ENCODE measurements at places on chromosomes 6 and 20.
A peak's percentile ranks its signal among the peaks of the same experiment; 100 is the strongest.

GRCh38 chr20:34953960-34954359, 1.6 kb downstream of the GSS start:
- no peak for DNase-seq

GRCh38 chr20:36467076-36467999, 74.0 kb upstream of the MYL9 start:
- DNase-seq = peak; percentile 35

DNA sequence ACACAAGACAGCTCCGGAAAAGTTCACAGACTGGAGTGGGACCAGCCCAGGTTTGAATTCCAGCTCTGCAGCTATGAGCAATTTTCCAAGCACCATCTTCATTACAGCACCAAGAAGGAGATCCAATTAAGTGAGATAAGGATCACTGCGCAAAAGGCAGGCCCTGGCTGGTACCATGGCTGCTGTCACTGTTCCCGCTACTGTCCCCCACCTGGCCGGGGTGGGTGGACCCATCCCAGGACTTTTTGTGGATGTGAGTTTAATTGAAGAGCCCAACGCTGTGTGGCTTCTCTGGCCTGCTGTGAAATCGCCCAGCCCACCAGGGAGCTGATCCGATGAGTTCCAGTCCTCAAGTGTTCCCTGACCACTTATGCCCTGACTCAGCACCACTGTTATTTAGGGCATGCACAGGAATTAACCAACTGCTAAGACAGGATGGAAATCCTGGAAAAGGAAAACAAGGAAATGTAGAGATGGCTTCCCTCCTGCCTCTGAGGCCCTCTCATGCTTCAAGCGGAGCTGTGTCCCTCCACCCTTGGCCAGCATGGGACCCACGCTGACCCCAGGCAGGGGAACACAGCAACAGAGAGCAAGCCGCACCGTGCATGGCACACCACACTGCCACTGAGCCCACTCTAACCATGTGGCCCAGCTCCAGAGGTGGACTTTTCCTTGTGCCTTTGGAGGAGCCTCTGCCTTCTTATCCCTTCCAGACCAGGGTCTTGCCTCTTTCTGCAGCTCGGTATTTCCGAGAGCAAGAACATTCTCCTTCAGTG, 150.0 kb upstream of the CST7 start:
- DNase-seq = no peak

DNA sequence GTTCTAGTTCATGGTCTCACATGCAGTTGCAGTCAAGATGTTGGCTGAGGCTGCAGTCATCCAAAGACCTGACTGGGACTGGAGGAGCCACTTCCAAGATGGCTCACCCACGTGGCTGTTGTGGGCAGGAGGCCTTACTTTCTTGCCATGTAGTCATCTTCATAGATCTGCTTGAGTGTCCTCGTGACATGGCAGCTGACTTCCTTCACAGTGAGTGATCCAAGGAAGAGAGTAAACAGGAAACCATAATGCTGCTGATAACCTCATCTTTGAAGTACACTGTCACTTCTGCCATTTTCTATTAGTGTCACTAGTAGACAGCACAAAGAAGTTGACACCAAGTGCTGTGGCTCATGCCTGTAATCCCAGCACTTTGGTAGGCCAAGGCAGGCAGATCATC, 40.1 kb upstream of the AKIRIN2 start:
- DNase-seq = peak; percentile 39

DNA sequence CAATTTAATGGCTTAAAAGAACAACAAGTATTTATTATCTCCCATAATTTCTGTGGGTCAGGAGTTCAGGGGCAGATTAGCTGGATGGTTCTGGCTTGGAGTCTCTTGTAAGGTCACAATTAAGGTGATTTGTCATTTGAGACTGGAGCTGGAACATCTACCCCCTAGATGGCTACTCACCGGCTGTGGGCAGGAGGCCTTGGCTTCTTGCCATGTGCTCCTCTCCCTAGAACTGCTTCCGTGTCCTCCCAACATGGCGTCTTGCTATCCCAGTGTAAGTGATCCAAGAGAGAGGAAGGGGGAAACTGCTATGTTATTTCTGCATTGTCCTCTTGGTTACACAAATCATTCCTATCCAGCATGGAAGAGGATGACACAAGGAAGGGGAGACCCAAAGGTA, 210.2 kb upstream of the ECI2 start:
- no peak for DNase-seq

DNA sequence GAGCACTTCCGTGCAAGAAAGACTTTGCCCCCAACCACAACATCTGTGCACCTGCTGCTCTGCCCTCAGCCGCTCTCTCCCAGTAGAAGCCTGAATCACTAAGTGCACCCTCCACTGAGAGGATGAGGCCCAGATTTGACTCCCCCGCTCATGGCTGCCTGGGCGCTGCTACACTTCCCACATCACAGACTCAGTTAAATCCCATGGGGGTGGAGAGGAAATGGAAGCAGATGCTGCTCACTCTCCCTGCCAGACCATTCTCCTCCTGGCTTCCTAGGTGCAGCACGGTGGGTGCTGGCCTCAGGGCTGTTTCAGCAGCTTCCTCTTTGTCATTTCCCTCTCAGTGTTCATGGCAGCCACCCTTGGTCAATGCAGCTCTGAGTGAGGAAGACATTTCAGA, 4.8 kb downstream of the CST5 start:
- DNase-seq = no peak

DNA sequence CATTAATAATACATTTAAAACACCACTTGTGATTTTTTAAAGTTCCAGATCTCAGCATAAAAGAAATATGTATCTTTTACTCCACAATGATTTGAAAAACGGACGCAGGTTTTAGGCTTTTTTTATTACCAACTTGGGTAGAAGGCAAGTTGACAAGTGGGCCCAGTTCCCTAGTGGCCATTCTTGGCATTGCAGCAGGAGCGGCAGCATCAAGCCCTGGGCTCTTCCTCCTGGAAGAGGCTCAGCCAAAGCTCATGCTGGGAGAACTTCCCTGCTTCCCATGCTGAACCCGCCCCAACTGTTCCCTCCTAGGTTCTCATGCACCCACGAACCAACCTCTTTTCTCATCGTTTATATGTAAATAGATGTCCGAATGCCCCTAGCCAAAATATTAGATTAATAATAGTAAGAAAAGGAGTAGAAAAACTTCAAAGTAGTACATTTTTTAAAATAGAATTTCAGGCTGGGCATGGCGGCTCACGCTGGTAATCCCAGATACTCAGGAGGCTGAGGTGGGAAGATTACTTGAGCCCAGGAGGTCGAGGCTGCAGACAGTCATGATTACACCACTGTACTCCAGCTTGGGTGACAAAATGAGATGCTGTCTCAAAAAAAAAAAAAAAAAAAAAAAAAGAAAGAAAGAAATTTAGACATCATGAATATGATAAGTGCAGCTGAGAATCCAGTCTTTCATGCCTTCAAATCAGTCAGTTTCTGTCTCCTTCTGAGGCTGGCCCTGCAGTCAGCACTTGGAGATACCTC, 18.2 kb upstream of the MYB start:
- no peak for DNase-seq

DNA sequence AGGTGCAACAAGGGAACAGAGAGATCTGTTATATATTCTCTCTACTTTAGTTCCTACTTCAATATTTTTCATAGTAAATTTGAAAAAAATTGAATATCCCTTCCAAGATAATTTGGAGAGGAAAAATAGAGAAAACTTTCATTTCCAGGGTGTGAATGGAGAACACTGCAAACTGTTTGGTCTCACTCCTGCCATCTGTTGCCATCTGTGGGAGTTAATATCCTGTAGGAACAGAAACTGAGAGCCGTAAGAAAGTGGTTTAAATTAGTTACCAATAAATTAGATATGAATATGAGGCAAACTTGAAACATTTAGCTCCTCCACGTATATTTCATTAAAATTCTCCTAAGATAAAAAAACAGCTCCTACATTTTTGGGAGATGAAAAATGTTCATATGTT, 4.2 kb downstream of the ZNF337 start:
- DNase-seq = no peak

GRCh38 chr20:39795401-39796272, 833.5 kb downstream of the DHX35 start:
- no peak for DNase-seq

- DNase-seq = no peak
These were observed 118.0 kb upstream of the CD93 start for GRCh38 chr20:23203951-23204730.

- DNase-seq = no peak
These were observed 22.0 kb downstream of the KLHL31 start for GRCh38 chr6:53643481-53643965.

GRCh38 chr20:11906626-11907480, 10.8 kb upstream of the BTBD3 start:
- no peak for DNase-seq

DNA sequence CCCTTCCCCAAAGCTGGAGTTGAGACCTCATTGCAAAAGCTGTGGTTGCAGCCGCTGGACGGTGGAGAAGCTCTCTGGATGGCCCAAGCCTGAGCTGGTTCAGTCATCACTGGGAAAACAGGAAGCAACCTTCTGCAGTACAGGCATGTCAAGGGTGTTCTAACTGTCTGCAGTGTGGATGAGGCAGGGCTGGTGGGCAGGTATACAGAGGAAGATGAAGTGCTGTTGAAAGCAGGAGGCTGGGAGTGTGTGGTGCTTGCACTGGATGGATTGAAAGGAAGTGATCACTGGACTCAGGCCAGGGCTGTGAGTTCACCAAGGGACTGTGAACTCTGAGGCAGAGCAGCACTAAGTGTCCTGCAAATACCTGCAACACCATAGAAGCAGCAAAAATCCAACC, 89.0 kb upstream of the NOX3 start:
- peak; percentile 21 for DNase-seq

GRCh38 chr6:63140692-63141318, 70.5 kb upstream of the FKBP1C start:
- DNase-seq = no peak

DNA sequence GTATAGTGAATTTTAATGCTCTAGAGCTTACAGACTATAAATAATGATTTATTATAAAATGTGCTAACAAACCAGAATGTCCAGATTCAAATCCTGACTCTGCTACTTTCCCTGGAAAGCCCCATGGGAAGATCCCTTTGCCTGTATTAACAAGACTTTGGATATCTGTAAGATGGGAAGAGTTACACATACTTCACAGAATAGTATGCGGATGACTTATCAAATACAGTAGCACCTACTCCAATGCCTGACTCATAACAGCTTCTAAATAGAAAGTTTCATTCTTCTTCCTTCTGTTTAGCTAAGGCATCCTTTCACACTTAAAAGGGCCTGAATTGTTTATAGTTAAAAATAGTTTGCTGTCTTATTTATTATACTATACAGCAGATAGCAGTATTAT, 166.3 kb downstream of the KCNQ5 start:
- no peak for DNase-seq

DNA sequence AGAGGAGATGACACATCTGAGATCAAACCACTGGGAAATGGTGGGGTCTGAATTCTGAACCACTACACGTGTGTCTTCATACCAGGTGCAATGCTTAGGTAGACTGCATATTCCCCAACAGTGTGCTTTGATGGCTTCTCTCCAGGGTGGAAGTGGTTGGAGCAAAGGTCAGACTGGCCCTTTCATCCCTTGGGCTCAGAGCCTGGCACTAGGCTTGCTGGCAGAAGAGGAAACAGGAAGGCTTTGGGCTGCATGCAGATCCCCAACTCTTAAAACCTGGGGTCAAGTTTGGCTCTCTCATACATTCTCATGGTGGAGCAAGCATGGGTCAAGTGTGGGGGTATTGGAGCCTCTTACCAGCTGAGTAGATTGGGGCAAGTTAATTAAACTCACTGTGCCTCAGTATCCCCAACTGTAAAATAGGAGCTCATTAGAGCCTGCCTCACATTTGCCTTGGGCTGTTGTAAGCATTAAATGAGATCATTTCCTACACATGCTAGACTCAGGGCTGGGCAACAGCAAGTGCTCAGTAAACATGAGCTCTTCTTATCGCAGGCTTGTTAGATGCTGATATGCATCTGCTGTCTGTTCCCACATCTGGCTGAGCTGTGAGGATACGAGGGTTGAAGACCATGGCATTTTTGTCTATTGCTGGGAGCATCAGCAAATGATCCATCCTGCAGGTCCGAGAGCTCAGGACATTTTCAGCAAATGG, 51.6 kb upstream of the FAM83D start:
- DNase-seq = no peak

DNA sequence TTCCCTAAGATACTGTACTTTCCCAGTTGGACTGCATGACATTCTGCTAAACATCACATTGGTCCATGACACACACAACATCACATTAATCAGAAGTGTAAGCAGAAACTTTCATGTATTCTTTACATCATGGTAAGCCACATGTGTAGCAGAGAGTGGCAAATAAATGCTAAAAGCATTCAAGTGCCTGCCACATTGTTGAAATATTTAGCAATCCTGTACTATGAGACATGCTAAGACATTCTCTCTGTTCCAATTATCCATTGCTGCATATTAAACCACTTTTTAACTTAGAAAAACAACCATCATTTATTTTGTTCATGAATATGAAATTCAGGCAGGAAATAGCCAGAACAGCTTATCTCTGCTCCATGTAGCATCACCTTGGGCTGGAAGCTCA, 207.7 kb upstream of the GJE1 start:
- no peak for DNase-seq

DNA sequence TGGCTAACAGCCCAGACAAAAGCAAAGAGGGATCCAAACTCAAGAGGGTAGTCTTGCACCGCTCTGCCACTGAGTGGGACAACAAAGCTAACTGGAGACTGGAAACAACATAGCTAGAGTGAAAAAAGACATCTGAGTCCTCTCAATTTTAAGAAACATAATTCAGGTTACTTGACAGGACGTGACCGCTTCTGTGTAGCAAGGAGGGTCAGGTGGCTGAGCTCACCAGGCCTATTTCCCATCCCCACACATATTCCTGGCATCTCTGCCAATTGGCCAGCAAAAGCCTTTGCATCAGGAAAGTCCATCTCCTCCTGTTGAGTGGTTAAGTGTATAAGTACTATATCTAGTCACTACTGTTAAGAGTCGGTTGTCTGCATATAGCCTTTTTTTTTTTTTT, 25.3 kb upstream of the TBC1D20 start:
- no peak for DNase-seq

- no peak for DNase-seq
These were observed 26.4 kb downstream of the ARMC2 start for GRCh38 chr6:108874470-108875160.

DNA sequence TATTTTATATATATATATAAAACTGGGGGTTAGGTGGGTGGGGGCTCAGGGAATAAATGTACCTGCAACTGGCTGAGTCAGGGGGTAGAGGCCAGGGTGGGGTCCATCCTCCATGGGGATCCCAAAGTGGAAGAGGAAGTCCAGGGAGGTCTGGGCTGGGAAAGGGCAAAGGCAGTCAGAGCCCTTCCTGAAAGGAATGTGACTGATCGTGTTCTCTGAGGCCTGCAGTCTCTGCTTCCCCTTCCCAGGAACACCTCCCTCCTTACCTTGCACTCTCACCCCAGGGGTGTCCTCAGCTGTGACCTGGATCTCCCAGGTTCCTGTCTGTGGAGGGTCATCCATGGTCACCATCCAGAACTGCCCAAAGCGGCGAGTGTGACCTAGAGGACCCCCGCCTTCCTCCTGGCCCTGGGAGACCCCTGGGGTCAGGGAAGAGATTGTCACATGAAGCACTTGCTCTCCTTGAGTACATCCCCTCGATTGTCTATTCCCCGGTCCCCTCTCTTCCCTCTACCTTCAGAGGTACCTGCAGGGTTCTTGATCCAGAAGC, 4.7 kb downstream of the SAPCD1 start:
- DNase-seq = no peak

All from mucosa of gallbladder (tissue), 1 donor.